ENCODE measurements at places on chromosomes 4 and X. TPM values are rescaled to one million over a fixed set of nuclear protein-coding genes. Genes with fewer than 3 reads are reported as not detected.

The PNMA6A gene
- 2.1 TPM for total RNA-seq

The ANK2 gene
- 371 TPM for total RNA-seq

DNA sequence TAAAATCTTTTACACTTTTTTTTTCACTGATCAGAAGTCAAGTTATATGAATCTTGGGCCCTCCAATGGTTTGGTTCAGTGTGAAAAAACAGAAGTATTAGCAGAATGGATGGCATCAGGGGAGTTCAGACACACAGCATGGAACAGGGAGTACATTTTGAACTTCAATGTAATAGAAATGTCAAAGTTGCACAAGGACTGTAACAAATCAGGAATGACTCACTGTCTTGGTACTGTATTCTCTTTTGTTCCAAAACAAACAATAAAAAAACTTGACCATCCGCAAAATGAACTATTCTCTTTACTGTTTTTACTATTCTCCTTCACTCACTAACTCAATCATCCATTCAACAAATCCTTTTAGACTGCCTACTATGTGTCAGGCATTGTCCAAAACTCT lies 401.0 kb downstream of the FSTL5 start:
- DNase-seq: no peak

- no peak for DNase-seq
These were observed 830 bp upstream of the SHROOM2 start for GRCh38 chrX:9785254-9785943.

GRCh38 chr4:53480909-53481308 lies 103.5 kb downstream of the FIP1L1 start:
- no peak for DNase-seq

The TMSB15A gene
- total RNA-seq: 8.9 TPM

DNA sequence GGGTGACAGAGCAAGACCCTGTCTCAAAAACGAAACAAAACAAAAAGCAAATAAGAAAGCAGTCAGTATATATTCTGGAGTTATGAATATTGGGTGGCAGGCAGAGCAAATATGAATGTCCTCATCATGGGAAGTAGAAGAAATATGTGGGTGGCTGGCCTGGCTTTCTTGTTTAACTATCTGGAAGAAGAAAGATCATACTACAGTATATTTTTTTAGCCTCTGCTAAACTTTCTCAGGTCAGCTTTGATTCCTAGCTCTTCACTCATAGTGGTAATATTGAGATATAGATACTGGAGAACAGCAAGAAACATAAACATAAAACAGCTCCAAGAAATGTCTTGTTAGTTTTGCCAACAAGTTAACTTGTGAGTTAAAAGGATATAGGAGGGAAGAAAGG lies 192.5 kb downstream of the SOWAHB start:
- no peak for DNase-seq

DNA sequence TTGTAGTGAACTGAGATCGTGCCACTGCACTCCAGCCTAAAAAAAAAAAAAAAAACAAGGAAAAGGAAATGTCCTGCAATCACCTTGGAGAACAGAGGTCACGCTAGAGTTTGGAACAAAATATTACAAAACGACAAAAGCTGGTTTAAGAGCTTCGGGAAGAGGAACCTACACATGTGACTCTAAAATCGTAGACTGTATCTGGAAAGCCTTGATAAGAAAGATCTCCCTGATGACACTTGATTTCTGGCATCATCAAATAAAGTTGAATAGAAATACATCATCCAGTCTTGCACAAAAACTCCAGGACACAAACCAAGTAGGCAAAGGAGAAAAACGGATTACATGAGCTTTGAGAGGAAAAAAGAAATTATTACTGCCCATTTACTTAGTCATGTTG lies 31.1 kb upstream of the DOCK11 start:
- no peak for DNase-seq

DNA sequence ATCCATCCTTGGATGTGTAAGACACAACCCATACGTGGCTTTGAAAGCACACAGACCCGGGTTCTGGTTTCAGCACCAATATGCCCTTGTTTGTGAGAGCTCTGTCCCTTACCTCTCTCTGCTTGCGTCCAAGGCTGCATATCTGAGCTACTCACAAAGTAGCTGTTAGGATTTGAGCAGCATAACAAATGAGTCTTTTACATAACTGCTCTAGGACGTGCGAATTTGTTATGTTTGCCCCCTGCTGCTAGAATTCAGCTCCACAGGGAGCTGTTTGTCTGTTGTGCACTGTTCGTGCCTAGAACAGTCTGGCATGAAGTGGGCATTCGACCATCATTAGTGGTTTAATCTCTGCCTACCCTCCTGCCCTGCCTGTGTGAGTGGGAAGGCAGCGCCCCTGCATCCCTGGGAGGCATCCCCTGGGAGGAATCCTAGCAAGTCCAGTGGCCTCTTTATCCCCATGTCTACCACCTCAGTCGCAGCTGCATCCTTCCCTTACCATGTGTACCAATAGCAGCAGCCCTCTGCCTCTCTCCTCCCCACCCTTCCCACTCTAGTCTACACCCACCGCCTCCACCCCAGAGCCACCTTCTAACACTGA lies 42.1 kb downstream of the SLC2A9 start:
- DNase-seq: no peak

GRCh38 chrX:103774070-103774642 lies 2.5 kb upstream of the PLP1 start:
- DNase-seq: no peak

GRCh38 chr4:144338834-144339233 lies 198.3 kb upstream of the GYPA start:
- DNase-seq: no peak

DNA sequence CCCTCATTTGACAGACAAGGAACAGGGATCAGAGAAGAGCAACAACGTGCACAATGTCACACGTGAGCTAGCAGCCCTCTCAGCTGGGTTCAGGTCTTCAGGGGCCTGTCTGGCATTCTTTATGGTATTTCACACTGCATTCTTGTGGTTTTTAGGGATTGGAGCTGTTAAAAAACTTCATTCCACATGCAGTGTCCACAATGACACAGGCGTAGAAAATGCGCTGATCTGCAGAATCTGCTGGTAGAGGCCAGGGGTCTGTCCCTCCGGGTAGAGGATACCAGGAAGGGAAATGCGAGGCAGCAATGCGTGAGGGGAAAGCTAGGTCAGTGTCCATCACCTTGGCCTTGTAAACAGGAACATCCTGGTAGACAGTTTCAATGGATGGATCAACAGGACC lies 36.6 kb downstream of the MAP7D3 start:
- no peak for DNase-seq

DNA sequence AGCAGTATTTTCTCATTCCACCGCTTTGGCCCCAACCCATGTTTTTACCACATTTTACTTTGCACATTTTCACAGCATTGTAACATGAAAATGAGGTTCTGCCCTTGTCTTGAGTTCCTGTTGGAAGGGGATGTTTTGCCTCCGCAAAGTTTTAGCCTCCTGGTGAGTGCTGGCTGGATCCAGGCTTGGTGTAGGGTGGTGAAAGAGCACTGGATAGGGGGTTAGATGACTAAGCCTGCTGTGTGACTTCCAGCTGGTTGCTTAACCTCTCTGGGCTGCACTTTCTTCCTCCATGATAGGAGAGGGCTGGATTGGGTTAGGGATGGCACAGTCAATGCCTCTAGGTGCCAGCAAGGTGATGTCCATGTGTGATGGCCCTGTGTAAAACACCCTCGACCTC lies 28.9 kb downstream of the CYTL1 start:
- DNase-seq: no peak

DNA sequence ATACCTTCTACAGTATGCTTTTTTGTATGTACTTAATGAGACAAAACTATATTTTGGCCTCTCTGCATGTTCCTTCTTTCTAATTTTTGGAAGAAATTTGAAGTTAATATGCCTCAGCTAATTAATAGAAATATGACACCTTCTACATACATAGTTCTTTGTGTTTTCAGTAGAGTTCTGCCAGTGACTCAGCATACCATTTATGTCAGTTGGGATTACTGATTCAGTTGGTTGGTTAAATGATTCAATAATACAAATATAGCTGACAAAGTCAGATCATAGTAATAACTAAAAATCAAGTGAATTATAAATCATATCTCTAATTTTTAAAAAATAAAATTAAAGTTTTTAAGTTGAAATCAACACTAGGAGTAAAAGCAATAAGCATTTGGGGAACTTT lies 16.8 kb downstream of the BTC start:
- no peak for DNase-seq

Measured in tongue (tissue), 3 donors.